ENCODE measurements at places on chromosomes 4 and X.

GRCh38 chrX:18537524-18537923 is 112.1 kb downstream of the CDKL5 start:
- no peak for DNase-seq

- DNase-seq, result peak; percentile 87
Observed at GRCh38 chr4:23934915-23935314, 45.1 kb upstream of the PPARGC1A start.

DNA sequence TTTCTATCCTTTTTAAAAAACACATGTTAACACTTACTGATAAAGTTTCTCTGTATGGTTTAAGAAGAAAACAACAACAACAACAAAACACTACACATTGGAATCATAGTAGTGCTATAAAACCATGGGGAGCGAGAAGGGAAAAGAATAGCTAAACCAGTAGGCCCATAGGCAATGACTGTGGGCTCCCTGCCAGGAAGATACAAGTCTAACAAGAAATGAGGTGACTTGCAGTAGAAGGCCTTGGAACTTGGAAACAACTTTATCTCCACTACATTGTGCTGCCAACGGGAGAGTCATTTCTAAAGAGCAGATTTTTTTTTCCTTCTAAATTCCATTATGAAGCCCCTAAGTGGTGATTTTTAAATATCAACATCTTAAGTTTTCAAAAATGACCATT is 78.0 kb downstream of the GPC4 start:
- DNase-seq, result no peak

- DNase-seq, result peak; percentile 6
Observed at GRCh38 chr4:147409350-147409749, 71.5 kb upstream of the EDNRA start.

- no peak for DNase-seq
Observed at GRCh38 chr4:26379837-26380236, 59.0 kb downstream of the RBPJ start.

DNA sequence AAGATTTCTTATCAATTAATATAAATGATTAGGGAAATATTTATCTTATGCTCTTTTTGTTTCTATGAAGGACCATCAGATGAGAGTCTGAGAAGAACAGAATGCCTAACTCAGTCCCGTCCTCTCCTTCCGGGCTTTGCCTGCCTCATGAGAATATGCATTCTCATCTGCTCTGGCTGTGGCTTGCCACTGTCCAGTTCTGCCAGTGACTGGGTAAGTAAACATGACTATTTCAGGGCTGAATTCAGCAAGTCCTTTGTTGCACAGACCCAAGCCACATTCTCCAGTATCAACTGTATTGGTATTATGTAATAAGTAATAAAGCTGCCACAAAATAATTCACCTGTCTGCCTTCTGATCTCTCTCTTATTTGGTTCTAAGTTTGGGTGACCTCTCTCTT is 110.7 kb downstream of the WDFY3 start:
- DNase-seq, result no peak

All from EH (cell line).